Occipital lobe (tissue), 3 donors: ENCODE measurements at places on chromosomes 6 and 20.

DNA sequence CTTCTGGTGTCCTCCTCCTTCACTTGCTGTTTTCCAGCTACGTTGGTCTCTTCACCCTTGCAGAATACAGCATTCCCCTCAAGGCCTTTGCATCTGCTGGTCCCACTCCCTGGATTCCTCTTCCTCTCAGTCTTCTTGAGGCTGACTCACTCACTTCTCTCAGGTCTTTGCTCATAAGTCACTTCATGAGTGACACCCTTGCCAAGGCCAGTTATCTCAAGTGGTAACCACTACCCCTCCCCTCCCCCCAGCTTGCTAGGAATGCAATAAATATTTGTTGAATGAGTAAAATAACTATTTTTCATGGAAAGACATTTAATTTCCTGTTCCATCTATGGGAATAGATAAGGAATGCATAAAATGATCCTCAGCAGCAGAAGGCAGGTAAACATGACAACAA is 131.7 kb downstream of the PLCB4 start:
- no peak for DNase-seq

- no peak for DNase-seq
Measured at GRCh38 chr6:2641044-2641725, 109.5 kb downstream of the MYLK4 start.

DNA sequence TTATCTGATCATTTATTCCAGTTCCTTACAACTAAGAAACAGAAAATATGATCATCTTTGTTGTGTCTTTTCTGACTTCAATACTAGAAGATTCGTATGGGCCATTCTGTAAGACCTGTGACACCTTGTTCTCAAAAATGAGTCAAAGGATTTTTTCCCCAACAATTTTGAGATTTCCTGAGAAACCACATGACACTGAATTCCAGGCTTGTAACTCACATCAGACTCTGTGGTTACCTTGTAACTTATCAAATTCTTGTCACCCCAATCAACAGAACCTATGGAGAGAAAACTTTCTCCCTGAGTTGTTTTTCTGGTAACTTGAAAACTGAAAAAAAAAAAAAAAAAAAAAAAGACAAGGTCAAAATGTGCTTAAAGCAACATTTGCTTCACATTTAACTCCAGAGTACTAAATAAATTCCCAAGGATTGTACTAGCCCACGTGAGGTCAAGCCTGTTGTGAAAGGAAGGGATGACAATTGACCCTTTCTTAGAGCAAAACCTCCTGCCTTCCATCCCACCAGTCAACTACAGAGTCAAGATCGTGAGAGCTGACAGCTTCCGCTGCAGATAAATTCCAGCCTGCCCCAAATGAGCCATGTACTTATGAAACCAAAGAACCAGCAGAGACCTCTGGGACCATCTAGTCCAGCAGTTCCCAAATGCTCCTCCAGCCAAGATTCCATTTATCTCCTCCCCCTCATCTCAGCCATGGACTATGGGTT is 140.3 kb downstream of the TBX18 start:
- no peak for DNase-seq

DNA sequence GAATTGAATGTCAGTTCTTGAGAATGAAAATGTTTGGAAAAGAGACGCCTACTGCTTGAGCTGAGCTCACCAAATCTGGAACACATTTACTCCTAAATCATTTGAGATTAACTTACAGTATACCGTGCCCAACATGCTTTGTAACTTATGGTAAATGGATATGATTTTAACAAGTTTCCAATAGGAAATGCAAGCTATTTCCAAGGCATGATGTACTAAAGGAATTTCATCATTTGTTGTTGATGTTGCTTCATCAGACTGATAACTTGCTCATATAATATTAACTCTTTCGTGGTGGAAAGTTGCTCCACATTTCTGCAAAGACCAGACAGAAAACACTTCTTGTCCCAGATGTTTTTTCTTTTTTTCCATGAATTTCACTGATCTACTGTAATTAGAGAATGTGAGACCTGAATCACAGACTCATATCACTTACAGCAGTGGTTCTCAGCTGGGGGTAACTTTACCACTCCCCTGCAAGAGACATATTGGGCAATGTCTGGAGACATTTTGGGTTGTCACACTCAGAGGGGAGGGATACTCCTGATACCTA is 116.6 kb upstream of the TRAF3IP2 start:
- no peak for DNase-seq

GRCh38 chr20:23231561-23232218 is 118.9 kb upstream of the NXT1 start:
- DNase-seq, result no peak

- no peak for DNase-seq
Measured at GRCh38 chr20:57707849-57708693, 1.7 kb downstream of the PMEPA1 start.

DNA sequence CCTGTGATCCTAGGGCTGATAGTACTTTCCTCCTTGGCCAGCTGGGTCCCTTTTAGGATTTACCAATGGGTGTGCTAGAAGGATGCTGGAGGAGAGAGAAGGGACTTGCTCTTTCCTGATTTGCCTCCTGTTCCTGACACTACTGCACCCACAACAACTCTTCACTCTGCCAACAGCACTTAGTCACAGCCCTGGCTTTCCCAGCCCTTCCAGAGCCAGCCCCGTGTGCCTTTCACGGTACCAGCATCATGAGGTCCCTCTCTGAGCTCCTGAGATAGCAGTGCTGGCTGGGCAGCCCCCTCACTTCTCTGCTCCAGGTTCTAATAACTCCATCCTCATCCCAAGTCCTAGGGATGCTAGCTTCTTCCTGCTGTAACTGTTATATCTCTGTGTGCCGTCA is 80.9 kb downstream of the DNAH8 start:
- no peak for DNase-seq

- DNase-seq, result no peak
Measured at GRCh38 chr6:24743944-24744335, 25.0 kb upstream of the C6orf62 start.

DNA sequence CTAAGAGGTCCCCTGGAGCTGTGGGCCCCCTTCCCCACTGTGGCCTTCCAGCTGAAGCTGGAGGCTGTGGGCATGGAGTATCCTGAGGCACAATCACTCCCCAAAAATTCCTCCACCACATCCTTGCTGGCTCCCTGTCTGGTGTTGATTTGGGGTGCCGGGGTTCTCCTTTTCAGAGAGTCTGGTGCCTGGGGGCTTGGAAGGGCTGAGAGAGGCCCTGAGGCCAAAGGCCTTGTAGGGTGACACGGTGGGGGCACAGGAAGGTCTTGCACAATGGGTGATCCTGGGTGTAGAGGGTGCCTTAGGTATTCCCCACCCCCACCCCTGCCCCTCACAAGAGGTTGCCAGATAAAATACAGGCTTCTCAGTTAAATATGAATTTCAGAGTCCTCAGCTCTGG is 33.2 kb upstream of the VEGFA start:
- DNase-seq, result no peak

GRCh38 chr20:33054791-33055190 is 1.1 kb downstream of the BPIFB3 start:
- DNase-seq, result no peak

DNA sequence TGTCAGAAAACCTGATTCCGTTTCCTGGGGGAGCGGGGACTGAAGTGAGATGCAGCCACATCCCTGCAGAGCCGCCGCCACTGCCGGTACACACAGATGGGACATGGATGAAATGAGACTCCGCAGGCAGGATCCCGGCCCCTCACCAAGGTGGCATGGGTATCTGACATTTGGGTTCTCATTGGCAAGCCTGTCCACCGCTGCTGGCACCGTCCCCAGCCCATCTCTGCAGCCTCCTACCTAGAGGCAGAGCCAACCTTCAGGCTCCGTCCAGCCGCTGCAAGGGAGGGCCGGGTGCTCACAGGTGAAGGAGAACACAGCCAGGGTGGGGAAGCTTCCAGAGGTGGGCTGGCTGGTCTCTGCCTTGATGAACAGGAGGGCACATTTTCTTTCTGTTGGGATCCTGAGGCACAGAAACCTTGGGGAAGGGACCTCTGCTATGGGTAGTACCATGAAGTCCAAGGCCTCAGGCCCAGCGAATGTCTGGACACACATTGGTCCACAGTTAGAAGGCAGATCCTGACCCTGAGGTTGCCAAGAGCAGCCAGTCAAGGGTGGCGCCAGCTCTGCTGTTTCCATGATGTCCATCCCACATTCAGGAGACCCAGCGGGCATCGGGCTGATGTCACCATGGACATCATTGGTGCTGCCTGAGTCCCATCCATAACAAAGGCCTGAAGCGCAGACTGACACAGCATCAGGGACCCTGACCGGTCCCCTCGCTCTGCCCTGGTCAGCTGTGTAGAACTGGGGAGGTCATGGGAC is 177.4 kb downstream of the TAF4 start:
- DNase-seq, result no peak

DNA sequence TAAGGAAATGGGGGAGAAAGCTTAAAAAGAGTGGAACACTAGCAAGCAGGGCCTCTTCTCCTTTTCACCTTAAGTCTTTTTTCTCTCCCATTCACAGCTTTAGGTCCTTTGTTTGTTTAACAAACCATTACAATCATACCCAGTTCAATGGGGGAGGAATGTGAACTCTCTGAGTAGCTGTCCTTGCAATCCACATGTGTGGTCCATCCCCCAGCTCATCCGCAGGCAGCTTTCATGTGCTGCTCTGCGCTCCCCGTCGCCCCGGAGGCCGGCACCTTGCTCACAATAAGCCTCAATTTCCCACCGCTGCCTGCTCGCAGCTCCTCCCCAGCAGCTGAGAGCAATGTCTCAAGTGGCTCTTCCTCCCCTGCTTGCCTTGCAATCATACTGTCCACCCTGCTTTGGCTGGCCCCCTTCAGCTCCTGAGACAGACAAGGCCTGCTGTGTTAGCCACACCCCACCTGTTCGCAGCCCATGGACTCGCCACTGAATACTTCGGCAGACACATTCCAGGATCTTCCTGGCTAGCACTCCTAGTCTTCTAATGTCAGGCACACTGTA is 49.1 kb downstream of the PLAGL1 start:
- DNase-seq, result no peak

GRCh38 chr6:90044182-90044832 is 150.0 kb downstream of the GJA10 start:
- DNase-seq, result no peak

DNA sequence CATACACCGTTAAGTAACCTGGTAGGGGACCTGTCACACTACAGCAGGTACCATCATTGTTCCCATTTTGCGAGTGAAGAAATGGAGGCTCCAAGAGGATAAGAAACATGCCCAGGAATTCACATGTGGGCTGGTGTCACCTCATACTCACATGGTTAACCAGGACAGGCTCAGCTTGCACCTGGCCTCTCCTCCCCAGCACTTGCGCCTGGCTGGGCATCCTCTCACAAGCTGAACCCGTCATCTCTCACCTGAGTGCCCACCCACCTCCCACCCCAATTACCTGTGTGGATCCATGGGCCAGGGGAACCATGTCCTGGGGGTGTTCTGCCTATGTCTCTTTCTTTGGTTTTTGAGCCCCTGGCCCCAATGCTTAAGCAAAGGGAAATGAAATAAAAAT is 1.5 kb downstream of the SFTA2 start:
- DNase-seq, result no peak

DNA sequence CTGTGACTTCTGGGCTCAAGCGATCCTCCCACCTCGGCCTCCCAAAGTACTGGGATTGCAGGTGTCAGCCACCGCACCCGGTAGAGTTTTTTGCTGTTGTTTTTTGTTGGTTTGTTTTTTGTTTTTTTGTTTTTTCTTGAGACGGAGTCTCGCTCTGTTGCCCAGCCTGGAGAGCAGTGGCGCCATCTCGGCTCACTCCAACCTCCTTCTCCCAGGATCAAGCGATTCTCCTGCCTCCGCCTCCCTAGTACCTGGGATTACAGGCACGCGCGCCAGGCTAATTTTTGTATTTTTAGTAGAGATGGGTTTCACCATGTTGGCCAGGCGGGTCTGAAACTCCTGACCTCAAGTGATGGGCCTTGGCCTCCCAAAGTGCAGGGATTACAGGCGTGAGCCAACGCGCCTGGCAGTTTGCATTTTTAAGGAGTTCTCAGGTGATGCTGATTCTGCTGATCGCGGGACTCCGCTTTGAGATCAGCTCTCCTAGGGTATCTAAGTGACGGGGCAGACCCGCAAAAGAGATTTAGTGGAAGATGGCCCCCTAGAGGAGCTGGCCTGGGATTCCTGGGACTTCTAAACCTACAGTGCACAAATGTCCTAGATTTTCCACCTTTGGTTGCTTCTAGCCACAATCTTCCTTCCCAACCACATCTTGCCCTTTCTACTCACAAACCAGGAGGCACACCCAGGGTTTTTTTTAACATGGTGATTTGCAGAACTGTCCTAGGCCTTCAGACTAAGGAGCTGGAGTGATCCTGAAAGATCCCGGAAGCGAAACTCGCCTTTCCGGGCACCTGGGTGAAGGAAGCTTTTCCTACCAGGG is 45.2 kb downstream of the DPPA5 start:
- DNase-seq, result no peak

- no peak for DNase-seq
Measured at GRCh38 chr6:119749335-119749734, 399.8 kb upstream of the MAN1A1 start.

DNA sequence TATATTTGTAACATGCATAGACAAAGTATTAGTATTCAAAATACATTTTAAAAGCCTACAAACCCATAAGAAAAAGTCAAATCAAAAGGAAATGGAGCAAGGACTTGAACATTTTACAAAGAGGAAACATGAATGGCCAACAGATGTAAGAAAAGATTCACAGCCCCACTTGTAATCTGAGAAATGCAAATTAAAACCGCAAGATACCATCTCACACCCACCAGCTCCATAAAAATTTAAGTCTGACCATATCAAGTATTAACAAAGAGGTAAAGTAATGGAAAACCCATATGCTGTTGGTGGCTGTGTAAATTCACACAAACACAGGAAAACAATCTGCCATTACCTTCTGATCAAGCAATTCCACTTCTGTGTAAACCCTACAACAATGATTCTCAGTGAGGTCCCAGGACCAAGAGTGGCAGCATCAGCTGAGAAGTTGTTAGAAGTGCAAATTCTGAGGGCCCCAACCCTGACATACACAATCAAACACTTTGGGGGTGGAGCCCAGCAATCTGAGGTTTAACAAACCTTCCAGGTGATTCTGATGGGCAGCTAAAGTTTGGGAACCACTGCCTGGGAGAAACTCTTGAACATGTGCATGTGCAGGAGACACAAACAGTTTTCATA is 30.9 kb downstream of the BCL2L1 start:
- DNase-seq, result no peak

- peak; percentile 27 for DNase-seq
Measured at GRCh38 chr20:19003366-19004336, 190.1 kb downstream of the SCP2D1 start.

DNA sequence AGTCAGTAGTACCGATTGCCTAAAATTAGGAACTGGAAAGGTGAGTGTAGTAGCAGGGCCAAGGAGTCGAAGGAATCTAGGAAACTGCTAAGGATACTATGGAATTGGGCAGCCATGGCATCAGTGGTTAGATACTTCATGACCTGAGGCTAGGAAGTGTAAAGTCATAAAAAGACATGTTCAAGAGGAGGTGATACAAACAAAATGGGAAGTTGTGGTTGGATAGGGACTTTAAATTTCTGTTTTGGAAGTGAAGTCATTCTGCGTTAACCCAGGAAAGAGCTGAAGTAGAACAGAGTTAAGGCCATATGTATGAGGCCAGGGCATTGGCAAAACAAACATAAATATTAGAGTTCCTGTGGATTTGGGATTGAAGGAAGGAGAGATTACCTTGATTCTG is 88.6 kb upstream of the TMEM181 start:
- DNase-seq, result no peak

- DNase-seq, result no peak
Measured at GRCh38 chr6:119361209-119361608, 11.6 kb upstream of the MAN1A1 start.
